NCI-H460 (cell line): ENCODE measurements at places on chromosomes 4 and X. TPM values are rescaled to one million over a fixed set of nuclear protein-coding genes. Genes with fewer than 3 reads are reported as not detected.

The VSIG1 gene
- not detected in 2 replicates for total RNA-seq

The SMIM10 gene
- 3.2 and 4.1 TPM in 2 replicates for total RNA-seq

The OPRPN gene
- total RNA-seq, result not detected in 2 replicates

- DNase-seq, result no peak
Measured at GRCh38 chrX:9816084-9816700, 30.0 kb downstream of the SHROOM2 start.

- peak; percentile 26 for DNase-seq
Measured at GRCh38 chr4:159366966-159367780, 264.3 kb downstream of the RAPGEF2 start.

The SHOX gene
- total RNA-seq, result not detected in 2 replicates

DNA sequence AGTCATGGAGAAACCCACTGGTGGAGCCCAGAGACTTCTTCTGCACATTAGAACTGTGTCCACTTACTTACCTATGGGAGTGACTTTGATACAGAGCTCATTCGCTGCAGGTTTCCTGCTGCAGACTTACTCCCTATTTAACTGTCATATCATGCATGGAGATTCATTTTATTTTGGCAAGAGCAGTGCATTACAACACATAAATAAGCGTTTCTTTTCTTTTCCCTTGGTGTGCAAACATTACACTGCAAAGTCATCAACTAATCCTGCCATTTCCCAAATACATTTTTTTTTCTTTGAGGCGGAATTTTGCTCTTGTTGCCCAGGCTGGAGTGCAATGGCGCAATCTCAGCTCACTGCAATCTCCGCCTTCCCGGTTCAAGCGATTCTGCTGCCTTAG is 230.9 kb upstream of the SFRP2 start:
- no peak for DNase-seq

The TRIM60 gene
- total RNA-seq, result not detected in 2 replicates

- no peak for DNase-seq
Measured at GRCh38 chr4:5142726-5143125, 91.4 kb downstream of the STK32B start.

DNA sequence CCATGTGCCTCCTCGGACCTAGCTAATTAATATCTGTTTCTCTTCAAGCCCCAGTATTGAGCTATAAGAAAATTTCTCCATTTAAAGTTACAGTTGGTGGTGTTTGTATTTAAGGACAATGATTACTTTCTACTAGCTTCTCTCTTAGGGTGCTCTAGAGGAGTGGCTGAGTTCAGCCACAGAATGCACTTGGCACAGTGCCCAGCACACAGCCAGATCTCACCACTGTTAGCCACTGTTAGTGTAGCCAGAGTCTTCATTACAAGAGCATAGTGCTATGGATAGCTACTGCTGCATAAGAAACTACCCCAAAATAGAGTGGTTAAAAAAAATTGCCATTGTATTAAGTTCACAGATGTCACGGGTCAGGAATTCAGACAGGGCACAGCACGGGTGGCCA is 421.3 kb downstream of the BCOR start:
- no peak for DNase-seq

DNA sequence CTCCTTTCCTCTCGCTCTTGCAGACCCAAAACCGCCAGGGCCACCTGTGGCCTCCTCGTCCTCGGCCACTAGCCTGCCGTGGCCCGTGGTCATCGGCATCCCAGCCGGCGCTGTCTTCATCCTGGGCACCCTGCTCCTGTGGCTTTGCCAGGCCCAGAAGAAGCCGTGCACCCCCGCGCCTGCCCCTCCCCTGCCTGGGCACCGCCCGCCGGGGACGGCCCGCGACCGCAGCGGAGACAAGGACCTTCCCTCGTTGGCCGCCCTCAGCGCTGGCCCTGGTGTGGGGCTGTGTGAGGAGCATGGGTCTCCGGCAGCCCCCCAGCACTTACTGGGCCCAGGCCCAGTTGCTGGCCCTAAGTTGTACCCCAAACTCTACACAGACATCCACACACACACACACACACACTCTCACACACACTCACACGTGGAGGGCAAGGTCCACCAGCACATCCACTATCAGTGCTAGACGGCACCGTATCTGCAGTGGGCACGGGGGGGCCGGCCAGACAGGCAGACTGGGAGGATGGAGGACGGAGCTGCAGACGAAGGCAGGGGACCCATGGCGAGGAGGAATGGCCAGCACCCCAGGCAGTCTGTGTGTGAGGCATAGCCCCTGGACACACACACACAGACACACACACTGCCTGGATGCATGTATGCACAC is 13.6 kb downstream of the FGFRL1 start:
- no peak for DNase-seq

GRCh38 chrX:45324941-45325340 is 124.3 kb upstream of the DIPK2B start:
- no peak for DNase-seq

- DNase-seq, result no peak
Measured at GRCh38 chr4:4726051-4726450, 133.4 kb upstream of the MSX1 start.

DNA sequence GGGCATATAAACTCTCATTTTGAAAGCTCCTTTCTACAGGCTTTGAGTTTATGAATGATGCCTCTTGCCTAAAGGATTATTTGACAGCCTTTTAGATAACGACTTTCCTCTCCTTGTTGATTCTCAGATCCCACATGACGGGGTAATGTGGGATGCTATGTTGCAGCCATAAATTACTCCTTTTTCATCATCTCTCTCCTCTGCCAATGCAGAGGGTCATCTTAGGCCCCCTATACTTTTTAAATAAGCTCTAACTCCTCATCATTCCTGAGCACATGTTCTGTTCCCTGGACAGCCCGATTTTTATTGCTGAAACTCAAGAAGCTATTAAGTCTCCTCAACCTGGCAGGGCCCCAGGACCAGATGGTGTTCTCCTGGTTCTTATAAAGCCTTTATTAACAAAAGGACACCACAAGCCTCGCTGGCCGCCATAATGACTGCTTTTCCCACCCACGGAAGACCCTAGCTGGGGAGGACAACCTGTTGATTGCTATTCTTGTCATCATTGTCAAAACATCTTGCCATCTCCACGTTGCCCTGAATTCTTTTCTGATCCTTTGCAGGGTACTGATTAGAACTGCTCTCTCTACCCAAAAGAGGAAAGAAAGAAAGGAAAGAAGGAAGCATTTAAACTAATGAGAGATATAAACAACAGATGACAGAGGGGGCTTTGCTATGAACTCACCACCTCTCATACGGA is 150.7 kb downstream of the DHX15 start:
- DNase-seq, result no peak

DNA sequence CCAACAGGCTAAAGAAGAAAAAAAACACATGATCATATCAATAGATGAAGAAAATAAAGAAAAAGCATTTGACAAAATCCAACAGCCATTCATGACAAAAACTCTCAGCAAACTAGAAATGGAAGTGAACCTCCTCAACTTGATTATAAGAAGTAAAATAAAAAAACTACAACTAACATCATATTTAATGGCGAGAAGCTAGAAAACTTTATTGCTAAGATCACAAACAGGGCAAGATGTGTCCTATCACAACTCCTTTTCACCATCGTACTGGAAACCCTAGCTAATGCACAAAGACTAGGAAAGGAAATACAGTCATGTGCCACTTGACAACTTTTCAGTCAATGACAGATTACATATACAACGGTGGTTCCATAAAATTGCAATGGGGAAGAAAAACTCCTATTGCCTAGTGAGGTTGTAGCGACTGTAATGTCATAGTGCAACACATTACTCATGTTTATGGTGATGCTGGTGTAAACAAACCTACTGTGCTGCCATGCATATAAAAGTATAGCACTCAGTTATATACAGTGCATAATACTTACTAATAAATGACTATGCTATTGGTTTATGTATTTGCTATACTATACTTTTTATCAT is 12.1 kb upstream of the MANBA start:
- DNase-seq, result no peak

The SMR3B gene
- not detected in 2 replicates for total RNA-seq

GRCh38 chr4:176780995-176781738 is 11.6 kb downstream of the VEGFC start:
- DNase-seq, result no peak

The F9 gene
- total RNA-seq, result not detected in 2 replicates
